ENCODE measurements at places on chromosomes 2 and 18. TPM values are rescaled to one million over a fixed set of nuclear protein-coding genes. Genes with fewer than 3 reads are reported as not detected.
A peak's percentile ranks its signal among the peaks of the same experiment; 100 is the strongest.

The USP14 gene
- total RNA-seq: 47.4 TPM

DNA sequence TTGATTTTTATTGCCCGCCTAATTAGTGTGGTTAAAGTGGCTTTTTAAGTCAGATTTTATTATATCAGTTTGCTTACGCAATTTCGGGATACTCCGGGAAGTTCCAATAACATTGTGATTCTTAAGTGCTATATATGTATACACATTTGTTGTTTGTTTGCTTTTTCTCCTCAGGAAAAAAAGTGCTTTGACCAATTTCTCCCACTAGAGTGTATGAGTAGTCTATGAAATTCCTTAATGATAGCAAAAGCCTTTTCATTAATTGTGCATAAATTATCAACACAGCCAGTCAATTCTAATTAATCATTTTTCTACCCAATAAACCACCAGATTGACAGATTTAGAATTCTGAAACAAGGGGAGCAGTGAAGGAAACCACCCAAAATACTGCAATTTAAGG is 172.2 kb downstream of the DPP10 start:
- no peak for DNase-seq

The RALB gene
- total RNA-seq: 18.2 TPM

- peak; percentile 52 for DNase-seq
Observed at GRCh38 chr2:54634564-54635511, 88.6 kb upstream of the EML6 start.

The LHCGR gene
- total RNA-seq: 0.35 TPM

The PTPRM gene
- 56.9 TPM for total RNA-seq

DNA sequence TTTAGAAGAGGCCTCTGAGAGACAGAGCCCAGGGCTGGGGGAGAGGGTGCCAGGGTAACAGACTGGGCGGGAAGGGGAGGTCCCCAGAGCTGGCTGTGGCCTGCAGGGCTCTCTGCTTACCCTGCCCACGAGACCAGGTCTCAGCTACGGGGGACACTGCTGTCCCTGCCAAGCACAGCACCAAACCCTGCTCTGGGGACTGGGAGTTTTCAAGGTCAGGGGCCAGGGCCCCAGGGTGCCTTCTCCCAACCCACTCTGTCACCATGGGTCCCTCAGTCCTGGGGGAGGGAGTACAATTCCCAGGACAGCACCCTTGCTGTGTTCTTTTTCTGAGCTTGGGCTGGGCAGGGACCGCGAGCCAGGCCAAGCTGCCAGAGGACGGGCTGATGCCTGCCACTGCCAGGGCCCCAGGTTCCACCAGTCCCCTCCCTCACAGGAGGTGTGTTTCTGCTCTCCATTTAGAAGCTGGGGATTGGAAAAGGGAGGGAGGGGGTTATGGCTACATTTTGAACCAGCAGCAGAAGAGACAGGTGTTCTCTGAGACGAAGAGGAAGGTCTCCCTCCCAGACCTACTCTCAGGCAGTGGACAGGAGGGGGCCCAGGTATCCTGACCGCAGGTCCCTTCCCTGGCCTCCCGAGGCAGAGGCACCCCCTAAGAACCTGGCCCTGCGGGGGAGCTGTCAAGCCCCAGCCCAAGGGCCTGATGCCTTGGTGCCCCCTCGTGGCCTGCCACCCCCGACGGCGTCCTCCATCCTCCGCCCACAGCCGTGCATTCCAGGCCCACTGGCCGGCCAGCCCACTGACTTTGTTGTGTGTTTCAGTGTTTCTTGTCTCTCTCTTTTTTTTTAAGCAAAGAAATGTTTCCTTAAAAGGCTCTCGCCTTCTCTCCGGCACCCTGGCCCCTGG is 80.4 kb downstream of the TNS1 start:
- peak; percentile 79 for DNase-seq

GRCh38 chr18:75926811-75927210 is 499.3 kb upstream of the SMIM21 start:
- DNase-seq: no peak

The CHRNG gene
- not detected for total RNA-seq

The OTOS gene
- not detected for total RNA-seq

DNA sequence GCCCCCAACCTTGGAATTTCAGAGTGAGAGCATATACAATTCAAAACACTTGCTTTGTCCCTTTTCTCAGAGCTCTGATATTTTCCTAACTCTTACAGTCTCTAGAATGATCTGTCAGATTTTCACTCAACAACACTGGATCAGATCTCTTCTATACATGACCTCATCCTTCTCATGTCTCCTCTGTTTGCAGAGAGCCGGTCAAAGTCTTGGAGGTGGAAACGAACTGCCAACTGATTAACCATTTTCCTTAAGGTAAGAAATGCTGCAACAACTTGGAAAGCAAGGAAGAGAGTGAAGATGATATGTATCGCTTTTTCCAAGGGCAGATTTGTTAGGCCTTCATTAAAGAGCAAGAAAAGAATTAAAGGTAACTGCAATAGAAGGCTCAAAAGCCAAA is 4.9 kb downstream of the TMEM17 start:
- DNase-seq: no peak

DNA sequence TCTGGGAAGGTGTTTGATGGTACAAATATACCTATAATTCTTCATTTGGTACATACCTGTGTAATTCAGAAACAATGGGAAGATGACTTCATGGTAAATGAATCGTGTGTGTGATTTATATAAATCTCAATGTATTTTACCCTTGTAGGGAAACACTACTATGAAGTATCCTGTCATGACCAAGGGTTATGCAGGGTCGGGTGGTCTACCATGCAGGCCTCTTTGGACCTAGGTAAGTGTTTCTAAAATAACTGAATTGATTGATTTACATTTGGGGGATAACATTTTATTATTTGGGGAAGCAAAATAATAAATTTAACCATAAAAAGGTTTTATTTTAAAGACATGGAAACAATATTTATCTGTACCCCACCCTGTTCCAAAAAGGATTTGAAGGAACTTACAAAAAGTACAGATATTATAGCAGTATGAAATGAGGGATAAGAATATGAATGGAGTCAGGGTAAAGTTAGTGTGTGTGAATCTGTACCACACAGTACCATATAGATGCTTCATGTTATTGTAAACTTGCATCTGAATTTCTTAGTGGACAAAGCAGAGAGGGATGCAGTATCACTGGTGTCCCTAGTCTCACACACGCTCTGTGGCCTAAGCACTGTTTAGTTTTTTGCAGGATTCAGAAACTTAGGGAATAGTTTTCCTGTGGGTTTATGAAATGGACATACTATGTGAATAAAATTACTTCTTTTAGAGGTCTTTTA is 11.5 kb downstream of the DDX1 start:
- DNase-seq: no peak

The NETO1 gene
- total RNA-seq: not detected

The ZSWIM2 gene
- not detected for total RNA-seq

DNA sequence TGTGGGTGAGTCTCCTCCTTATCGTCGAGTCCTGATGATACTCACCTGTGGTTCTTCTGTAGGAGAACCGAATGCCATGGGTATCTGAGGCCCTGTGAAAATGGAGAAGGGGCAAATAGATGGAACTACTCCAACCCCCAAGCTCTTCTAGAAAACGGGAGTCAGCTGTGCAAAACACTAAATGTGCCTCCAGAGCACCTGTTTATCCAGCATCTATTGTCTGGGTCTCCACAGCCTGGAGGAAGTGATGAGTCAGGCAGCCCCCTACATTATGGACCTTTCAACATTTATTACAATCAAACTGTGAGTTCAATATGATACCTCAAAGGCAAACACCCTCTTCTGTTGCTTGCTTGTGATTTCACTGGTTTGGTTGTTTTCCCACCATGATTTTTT is 9.8 kb upstream of the LRRFIP1 start:
- DNase-seq: no peak

GRCh38 chr2:239568601-239569000 is 167.8 kb upstream of the HDAC4 start:
- DNase-seq: no peak

- DNase-seq: no peak
Observed at GRCh38 chr2:8312861-8313830, 368.7 kb upstream of the ID2 start.

GRCh38 chr18:13500227-13500865 is 226.0 kb downstream of the FAM210A start:
- no peak for DNase-seq

GRCh38 chr2:30078521-30078920 is 68.3 kb upstream of the YPEL5 start:
- DNase-seq: no peak

The CYB5A gene
- total RNA-seq: 238 TPM

- no peak for DNase-seq
Observed at GRCh38 chr2:46737577-46737976, 178.0 kb downstream of the MCFD2 start.

DNA sequence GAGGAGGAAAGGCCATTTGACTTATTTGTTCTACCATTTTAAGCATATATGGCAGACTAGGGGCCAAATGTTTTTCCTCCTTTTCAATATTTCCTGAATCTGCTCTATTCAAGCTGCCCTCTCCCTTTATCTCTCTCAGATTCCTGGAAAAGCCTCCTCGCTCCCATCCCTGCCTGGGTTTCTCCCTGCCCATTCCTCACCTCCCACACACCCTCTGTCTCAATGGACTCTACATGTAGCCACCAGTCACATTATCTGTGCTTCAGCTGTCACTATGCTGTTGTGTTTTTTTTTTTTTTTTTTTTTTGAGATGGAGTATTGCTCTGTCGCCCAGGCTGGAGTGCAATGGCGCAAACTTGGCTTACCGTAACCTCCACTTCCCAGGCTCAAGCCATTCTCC is 22.9 kb downstream of the TYMS start:
- DNase-seq: no peak

The TBR1 gene
- not detected for total RNA-seq

GRCh38 chr2:234451242-234451641 is 45.6 kb downstream of the ARL4C start:
- no peak for DNase-seq

DNA sequence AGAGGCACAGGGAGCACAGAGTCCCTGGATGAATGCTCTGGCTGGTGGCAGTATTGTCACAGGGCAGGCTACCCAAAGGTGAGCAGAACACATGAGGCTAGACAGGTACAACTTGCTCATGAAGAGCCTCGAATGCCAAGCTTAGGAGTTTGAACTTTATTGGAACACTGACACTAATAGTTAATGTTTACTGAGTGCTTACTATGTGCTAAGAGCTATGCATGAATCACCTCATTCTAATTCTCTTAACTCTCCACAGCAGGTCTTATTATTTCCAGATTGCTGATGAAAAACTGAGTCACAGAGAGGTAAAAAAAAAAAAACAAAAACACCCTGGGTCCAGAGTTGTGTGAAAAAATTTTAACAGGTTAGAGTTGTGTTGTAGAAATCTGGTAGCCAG is 6.1 kb upstream of the EMX1 start:
- DNase-seq: no peak

- no peak for DNase-seq
Observed at GRCh38 chr2:181076658-181077057, 96.3 kb downstream of the UBE2E3 start.

The SFTPB gene
- total RNA-seq: 1.0 TPM

DNA sequence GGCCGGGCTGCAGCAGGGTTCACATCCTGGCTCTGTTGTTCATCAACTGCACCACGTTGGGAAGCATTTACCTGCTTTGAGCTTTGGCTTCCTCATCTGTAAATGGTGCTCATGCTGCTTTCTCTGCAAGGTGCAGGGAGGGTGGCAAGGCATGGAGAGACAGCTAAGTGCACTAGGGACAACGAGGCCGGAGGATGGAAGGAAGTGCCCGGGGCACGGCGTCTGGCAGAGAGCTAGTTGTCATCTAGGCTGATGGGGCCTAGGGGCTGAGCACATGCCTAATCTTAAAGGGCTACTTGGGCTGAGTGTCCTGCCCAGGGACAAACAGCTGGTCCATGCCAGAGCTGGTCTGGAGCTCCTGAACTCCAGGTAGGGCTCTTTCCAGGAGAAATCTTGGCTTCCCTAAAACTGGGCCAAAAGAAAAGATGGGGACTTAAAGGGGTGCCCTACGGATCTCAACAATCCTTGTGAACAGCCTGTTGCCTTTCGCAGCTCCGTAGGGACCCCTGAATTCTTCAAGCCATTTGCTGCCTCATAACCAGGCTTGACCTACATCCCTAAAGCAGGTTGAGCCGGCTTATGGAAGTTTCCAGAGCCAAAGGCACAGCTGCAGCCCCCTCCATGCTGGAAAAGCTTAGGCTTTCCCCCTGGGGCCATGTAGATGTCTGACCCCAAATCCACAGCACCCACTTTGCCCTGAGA is 130.8 kb downstream of the SMAD7 start:
- DNase-seq: no peak

DNA sequence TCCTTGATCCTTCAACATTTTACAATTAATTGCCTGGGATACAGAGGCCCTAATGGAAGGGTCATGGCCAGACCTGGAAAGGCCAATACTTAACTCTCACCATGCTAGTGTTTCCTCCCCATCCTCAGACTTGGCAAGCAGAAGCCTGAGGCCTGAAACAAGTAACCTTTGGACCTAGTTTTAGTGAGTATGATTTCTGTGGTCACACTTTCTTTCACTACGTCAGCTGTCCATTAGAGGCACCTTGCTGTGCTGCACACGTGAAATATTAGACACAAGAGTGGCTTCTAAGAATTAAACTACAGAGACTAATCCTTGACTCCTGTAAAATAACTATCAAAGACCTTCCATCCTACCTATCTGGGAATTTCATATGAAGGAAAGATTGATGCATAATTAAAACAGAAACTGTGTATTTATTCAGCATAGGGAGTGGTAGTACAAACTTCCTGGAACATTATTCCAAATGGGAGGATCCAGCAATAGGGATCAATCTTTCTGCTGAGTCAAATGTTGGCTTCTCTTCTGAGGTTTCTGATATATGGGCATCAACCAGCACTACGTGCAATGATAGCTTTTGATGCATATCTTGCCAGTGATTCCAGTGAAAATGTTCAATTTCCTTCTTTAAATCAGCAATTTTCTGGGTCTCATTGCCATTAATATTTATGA is 249.7 kb downstream of the IKZF2 start:
- DNase-seq: no peak

- no peak for DNase-seq
Observed at GRCh38 chr2:76953733-76954347, 568.3 kb downstream of the LRRTM4 start.

DNA sequence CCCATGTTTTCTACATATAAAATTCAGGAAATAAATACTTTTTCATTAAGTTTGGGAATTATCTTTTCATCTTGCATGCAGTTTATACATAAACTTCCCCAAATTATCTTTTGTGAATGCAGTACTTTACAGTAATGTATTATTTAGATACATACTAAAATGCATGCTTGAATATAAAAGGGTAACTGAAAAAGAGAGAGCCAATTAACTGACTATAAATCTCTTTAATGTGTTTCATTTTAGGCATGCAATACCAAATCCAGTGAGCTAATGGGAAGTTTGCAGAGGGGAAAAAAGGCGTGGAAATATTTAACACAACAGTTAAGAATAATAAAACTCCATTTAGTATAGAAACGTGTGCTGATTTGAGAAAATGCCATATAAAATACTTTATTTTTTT is 39.2 kb downstream of the COL4A4 start:
- DNase-seq: no peak
